ENCODE measurements at places on chromosomes 7 and 10.

GRCh38 chr7:32494946-32495297 lies 367 bp upstream of the AVL9 start:
- DNase-seq, result no peak

GRCh38 chr7:157500171-157500960 lies 163.6 kb downstream of the DNAJB6 start:
- DNase-seq, result no peak

DNA sequence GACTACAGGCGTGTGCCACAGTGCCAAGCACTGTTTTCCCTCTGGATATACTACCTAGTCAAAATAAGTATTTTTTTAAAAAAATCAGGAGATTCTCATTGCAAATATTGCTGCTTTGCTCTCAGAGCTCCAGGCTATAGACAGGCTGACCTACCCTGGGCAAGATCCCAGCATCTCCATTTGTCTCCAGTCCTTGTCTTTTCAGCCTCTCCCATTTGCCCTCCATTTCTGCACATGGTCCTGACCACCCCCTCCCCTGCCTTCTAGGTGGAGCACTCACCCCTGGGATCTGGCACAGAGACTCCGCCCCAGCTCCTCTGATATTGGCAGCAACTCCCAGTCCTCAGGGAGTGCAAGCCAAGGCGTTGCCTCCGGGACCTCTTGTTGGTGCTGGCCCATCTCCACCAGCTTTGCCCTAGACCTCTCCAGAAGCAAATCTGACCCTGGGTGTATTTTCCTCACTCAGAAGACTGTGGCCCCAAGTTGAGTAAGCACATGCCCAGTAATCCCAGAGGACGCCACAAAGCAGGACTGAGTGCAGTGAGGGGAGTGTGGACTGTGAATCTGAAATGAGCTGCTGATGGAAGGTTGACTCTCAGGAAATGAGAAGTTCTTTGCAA lies 120.6 kb downstream of the MTPAP start:
- no peak for DNase-seq

DNA sequence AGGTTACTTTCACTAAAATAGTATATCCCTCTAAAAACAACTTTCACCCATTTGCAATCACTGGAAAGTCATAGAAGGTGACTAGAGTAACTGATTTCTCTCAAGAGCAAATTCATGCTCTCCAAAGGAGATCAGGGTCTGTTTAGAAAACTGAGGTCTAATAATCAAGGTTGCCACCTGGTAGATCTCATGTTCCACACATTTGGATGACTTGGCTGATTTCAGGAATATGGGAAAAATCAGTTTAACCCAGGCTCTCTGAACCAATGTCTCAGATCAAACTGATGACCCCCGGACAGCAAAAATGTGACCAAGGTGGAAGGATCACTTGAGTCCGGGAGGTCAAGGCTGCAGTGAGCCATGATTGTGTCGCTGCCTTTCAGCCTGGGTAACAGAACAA lies 562.4 kb upstream of the C7orf33 start:
- no peak for DNase-seq

GRCh38 chr10:100506596-100507356 lies 12.9 kb downstream of the SEC31B start:
- no peak for DNase-seq

DNA sequence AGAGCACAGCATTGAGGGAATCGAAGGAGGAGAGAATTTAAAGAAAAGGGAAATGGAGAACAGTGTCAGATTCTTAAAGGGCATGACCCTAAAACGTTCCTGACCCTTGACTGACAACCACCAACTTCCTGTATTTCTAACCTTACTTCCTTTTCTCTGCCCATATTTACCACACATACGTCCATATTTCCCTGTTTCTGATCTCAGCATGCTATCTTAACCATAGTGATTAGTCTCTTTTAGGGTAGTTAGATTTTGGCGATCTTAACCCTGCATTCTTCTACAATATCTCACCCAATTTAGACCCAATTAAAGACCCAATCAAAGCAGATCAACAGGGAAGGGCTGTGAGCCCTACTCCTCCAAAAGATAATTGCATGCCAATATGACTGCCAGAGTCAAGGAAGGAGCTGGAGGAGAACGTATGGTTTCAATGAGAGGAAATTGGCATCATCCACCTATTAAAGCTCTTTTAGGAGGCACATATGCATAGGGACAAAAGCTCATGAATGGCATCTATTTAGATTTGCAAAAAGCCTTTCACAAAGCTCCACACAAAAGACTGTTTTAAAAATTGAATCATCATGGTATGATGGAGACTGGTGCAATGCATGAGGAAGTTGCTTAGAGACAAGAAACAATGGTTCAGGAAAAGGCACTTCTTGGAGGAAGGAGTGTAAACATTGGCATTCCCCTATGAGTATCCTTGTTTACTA lies 49.0 kb upstream of the ARHGAP12 start:
- DNase-seq, result no peak

DNA sequence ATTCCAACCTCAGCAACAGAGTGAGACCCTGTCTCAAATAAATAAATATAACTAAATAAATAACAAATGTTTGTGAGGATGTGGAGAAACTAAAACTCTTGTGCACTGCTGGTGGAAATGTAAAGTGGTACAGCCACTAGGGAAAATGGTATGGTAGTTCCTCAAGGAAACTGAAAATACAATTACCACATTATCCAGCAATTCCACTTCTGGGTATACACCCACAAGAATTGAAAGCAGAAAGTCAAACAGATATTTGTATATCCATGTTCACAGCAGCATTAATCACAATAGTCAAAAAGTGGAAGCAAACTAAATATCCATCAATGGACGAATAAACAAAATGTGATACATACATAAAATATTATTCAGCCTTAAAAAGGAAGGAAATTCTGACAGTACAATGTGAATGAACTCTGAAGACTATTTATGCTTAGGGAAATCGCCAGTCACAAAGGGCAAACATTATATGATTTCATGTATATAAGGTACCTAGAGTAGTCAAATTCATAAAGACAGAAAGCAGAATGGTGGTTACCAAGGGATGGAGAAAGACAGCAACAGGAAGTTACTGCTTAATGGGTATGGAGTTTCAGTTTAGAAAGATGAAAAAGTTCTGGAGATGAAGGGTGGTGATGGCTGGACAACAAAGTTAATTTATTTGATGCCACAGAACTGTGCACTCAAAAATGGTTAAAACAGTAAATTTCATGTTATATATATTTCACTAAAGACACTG lies 9.8 kb downstream of the ARHGAP12 start:
- DNase-seq, result no peak

- DNase-seq, result no peak
Observed at GRCh38 chr7:34453150-34453549, 204.9 kb upstream of the NPSR1 start.

- DNase-seq, result no peak
Observed at GRCh38 chr7:36659172-36659516, 65.2 kb downstream of the AOAH start.

- no peak for DNase-seq
Observed at GRCh38 chr7:97203957-97204356, 86.5 kb downstream of the SDHAF3 start.

DNA sequence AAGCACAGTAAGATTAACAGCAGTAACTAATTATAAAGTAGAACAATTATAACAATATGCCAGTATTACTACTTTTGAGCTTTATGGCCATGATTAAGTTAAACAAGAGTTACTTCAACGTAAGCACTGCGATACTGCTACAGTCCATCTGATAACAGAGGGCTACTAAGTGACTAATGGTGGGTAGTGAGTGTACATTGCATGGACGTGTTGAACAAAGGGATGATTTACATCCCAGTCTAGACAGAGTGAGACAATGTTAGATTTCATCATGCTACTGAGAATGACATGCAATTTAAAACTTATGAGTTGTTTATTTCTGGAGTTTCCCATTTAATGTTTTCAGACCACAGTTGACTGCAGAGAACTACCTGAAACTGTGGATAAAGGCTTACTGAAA lies 45.6 kb downstream of the TPST1 start:
- DNase-seq, result no peak

Data from stimulated activated CD8-positive, alpha-beta memory T cell treated with anti-CD3 and anti-CD28 coated beads, Interleukin-12 subunit alpha, Interleukin-12 subunit beta, amount 100 ng/mL, for 4 hours (primary cell).